Osteoblast (primary cell): ENCODE measurements at places on chromosomes 6 and 20. TPM values are rescaled to one million over a fixed set of nuclear protein-coding genes. Genes with fewer than 3 reads are reported as not detected.

KCNQ2 gene
- 0.36 TPM in 1 of 2 replicates, not detected in the other for total RNA-seq

DNA sequence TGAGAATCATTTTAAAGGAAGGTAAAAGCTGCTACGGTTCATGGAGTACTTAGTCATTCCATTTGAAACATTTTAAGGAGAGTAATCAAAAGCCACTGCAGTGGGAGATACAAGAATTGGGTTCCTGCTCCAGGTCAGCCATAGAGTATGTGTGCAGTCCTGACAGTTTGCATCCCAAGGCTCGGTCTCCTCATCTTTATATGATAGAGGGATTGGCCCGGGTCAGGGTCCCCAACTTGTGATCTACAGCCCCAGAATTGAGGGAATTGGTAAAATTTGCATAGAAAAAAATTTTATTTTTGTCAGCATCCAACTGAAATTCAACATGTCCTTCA, 147.4 kb upstream of the PRND start:
- DNase-seq, result no peak

GRCh38 chr20:54601831-54602515, 126.6 kb downstream of the DOK5 start:
- DNase-seq, result no peak

GRCh38 chr6:40832691-40833090, 206.3 kb downstream of the UNC5CL start:
- DNase-seq, result no peak

GRCh38 chr20:55774628-55775027, 230.7 kb downstream of the CBLN4 start:
- no peak for DNase-seq

DNA sequence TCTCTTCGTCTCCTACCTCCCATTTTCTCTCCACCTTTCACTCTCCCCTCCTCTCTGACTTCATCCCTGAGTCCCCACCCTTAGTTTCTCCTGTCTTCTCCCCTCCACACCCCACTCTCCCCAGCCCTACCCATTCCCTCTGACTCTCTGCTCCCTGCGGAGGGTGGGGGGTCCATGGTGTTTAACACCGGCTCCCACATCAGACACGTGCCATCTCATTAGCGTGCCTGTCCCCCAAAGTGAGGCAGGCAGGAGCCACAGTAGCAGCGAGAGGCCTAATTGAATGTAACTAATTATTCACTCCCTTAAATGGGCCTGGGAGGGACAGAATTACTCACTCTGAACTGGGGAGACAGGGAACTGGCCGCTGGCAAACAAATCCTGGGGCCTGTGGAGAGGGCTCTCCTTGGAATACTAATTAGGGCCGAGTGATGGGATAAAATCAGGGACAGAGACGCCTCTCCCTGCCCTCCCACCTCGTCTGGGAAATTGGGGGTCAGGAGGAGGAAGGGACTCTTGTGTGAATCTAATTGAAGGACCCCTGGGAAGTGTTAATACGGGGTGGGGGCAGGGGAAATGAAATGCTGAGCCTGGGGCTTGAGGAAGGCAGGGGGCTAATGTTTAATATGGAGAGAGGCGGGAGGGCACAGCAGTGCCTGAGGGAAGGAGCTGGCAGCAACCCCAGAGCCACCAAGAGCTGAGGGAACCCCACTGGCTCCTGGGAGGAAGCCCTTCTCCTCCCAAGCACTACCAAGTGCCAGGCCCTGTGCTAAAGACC, 17.9 kb downstream of the CD40 start:
- no peak for DNase-seq

DNA sequence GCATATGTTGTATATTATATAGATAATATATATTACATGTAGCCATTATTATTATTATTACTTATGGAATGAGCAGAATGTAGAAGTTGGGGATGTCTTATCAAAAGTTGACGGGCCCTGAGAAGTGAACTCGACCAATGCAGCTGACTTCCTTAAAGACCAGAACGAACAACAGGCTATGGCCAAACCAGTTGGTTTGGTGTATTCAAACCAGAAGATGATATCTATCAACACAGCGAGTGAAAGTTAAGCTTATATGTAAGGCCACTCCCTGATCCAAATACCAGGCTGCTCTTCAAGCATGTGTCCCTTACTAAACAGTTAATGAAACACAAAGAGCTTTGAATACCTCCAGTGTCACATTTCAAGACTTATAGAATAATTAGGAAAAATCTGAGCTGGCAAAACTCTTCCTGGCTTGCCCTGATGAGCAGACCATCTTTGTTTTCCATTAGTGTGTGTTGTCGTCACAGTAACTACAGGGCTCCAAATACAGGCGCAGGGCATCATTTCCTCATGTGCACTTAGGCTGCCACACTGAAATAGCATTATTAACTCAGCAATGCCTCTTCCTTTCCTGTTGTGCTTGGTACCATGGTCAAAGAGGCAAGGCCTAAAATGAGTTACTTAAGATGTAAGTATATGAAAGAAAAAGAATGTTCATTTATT, 6.6 kb downstream of the FILIP1 start:
- no peak for DNase-seq
